Activated CD4-positive, alpha-beta T cell treated with anti-CD3 and anti-CD28 coated beads, Interleukin-2, amount 50 U/mL, for 48 hours (primary cell): ENCODE measurements at places on chromosomes 16 and 17.

GRCh38 chr17:75847614-75848522 is 3.7 kb upstream of the UNC13D start:
- no peak for DNase-seq

- no peak for DNase-seq
These were observed 212.6 kb upstream of the GSE1 start for GRCh38 chr16:85400305-85401205.

DNA sequence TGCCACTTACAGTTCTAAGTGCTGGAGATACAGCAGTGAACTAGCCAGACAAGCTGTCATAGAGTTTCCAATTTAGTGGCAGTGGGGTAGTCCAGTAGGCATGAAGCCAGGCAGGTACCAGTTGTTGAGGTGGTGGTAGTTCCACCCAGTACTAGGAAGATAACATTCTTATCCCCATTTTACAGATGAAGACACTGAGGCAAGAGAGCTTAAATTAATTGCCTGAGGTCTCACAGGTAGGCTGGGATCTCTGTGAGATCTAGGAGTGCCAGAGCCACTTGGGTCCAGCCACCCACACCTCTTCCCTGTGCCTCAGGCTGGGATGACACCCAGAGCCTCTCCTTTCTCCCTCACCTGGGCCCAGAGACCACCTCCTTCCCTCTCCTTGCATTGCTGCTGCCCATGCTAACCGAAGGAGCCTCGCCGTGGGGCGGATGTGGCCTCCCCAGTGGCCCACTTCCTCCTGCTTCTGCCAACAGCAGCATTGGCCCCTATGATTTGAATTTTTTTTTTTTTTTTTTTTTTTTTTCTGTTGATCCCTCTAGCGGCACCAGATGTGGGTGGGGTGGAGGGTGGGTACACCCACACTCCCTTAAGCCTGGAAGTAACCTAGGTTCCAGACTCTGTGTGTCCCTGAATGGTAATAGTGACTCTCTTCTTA is 114.0 kb downstream of the PRKCB start:
- peak; percentile 62 for DNase-seq

DNA sequence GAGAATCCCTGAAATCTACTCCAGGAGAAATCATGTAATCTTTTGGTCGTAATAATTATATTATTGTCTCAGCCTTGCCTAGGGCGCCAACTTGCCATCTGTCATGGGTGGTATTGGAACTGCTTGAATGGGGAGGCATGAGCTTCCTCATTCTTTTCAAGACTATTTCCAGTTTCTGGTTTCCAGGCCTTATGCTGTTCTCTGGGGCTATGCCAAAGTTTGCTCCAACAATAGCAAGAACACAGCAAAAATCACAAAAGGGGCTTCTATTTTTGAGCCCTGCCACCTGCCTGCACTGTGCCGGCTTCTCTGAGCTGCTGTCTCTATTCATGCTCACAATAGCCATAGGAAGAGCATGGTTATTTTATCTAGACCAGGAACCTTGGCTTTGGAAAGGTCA is 111.7 kb downstream of the SPECC1 start:
- no peak for DNase-seq

- DNase-seq: peak; percentile 21
These were observed 130.3 kb downstream of the SKAP1 start for GRCh38 chr17:48299760-48300159.

DNA sequence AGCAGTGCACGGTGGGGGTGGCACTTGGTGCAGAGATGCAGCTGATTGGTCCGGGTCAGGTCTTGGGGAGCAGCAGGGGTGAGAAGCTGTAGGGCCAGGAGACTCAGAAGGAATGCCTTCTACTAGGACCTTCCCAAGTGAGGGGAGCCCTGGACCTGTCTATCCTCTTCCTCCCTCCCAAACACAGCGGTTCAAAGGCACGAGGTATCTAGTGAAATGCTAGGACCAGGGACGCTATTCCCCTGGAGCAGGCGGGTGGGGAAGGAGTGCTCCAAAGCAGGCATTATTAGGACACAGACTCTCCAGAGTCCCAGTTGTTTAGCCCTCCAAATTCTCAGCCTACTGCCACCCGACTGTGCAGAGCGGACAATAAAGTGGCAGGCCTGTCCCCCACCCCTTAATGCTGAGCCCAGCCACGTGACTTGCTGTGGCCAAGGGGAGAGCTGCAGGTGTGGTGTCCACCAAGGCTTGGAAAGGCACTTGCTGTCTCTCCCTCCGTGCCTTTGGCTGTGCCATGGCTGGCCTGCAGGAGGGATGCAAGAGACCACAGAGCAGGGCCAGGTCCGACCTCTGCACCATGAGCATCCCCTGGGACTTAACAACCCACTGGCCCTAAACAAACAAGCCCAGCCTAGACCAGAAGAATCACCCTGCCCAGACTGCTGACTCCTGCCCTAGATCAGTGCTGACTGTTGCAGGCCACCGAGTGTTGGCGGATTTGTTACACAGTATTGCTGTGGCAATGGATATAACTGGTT is 97.2 kb downstream of the TBC1D16 start:
- DNase-seq: no peak

DNA sequence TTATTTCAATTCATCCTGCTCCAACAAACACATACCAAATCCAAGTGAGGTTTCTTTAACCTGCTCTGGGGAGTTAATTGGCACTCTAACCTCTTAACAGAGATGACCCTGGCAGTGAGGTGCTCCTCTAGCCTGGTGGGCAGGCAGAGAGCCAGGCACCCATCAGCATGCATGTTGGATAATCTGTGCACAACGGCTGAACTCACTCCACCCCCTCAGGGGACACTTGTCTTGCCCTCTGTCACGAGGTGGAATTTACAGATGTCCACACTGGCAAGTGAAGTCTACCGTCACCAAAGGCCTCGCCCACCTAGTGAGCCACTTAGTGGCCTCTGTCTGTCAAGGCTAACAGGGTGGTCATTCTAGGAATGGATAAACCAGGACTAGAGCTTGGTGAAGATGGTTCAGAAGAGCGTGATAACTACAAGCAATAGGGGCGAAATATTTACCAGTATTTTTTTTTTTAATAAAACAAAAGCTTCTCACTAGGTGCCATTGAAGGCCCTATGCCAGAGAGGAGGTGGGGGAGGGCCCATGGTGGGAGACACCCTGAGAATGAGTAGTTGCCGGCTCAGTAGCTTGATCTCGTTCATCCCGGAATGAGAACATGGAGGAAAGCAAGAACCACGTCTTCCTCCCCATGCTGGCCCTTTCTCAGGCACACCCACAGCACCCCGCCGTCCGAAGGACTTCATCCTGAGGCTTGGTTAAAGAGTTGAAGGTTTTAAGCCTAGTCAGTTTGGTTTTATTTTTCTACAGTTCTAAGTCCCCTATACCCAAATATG is 25.2 kb downstream of the PLD6 start:
- no peak for DNase-seq

- DNase-seq: no peak
These were observed 157.7 kb upstream of the LHX1 start for GRCh38 chr17:36779550-36779949.

- no peak for DNase-seq
These were observed 191.7 kb downstream of the C16orf95 start for GRCh38 chr16:87125206-87126155.

GRCh38 chr17:33751702-33752065 is 458.6 kb upstream of the ASIC2 start:
- no peak for DNase-seq

- no peak for DNase-seq
These were observed 9.7 kb upstream of the WDR45B start for GRCh38 chr17:82657926-82658325.

GRCh38 chr17:60526726-60527125 is 684 bp upstream of the APPBP2 start:
- DNase-seq: no peak

DNA sequence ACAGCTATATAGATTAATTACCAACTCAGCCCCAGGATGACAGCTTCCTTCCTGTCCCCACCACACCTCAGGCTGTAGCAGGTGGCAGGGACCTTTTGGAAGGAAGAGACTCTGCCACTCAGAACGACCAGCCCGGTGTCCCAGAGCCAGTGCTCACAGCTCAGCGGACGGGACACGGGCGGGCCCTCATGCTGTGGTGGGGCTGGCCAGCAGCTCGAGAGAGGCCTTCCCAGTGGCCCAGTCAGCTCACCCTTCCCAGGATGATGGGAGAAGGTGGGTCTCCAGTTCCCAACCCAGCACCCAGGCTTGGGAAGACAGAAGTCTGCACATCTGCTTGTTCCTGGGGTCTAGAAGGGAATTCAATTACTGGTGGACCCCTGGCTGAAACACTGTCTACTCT is 10.5 kb downstream of the NUDT16L1 start:
- no peak for DNase-seq

GRCh38 chr17:28744104-28744971 is 527 bp downstream of the TRAF4 start:
- peak; percentile 77 for DNase-seq

GRCh38 chr16:67857547-67858233 is 10.2 kb upstream of the CENPT start:
- no peak for DNase-seq

GRCh38 chr17:7380321-7380720 is 568 bp upstream of the TNK1 start:
- no peak for DNase-seq

GRCh38 chr16:51155820-51156806 is 5.0 kb upstream of the SALL1 start:
- no peak for DNase-seq

- no peak for DNase-seq
These were observed 13.9 kb upstream of the CLEC18C start for GRCh38 chr16:70159355-70160348.

DNA sequence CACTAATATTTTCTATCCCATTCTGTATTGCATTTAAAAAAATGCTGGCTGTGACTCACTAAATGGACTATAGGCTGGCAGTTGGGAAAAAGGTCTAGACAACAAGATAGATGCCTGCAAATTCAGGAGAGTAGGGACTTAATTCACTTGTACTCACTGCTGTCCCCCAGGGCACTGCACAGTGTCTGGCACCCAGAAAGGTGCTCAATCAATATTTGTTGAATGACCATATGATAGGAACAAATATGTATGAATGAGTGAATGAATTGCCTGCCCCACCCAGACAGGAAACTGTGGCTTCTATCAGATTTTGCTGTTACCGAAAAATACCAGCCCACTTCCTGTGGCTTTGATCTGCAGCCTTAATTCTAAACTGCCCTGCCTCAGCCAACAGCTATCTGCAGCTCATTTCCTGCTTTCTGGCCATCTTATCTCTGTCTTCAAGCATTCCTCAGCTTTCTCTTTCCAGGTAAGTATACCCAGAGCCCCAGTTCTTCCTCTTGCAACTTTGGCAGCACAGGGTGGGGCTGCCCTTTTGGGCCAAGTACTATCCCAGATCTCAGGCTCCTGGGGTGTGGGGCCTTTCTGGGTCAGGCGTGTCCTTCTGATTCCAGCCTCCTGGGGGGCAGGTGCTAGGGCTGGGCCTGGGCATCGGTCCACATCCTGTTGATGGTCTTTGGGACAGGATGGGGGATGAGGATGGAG is 15.3 kb upstream of the TNS4 start:
- DNase-seq: peak; percentile 47

DNA sequence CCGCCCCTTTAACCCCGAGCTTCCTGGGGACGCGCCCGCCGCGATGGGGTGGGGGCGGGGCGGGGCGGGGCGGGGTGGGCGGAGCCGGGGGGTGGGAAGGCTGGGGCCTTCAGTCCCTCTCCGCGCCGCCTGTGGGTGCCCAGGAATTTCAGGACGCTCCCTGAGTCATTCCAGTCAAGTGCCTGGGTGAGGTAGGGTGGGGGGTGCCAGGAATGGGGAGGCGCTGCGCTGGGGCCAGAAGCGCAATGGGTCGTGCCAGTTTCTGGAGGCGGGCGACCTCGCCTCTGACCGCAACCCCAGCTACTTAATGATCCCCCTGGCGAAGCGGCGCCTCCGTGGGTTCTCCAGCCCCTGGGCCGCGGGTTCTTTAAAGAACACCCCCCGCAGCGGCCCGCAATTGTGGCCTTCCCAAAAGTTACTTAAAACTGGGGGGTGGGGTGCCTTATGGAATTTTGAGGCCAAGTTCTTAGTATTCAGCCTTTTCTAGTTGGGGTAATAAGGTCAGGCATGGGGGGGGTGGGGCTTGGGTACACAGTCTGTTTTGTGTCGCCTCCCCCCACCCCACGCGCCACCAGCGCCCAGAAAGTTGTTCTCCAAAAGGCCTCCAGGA is 826 bp upstream of the GSE1 start:
- DNase-seq: peak; percentile 43

GRCh38 chr17:50835301-50836234 is at the start of gene WFIKKN2:
WFIKKN2 (plus strand) TSS chr17:50835586; CDS start chr17:50835938, 352 bp downstream.
- no peak for DNase-seq

DNA sequence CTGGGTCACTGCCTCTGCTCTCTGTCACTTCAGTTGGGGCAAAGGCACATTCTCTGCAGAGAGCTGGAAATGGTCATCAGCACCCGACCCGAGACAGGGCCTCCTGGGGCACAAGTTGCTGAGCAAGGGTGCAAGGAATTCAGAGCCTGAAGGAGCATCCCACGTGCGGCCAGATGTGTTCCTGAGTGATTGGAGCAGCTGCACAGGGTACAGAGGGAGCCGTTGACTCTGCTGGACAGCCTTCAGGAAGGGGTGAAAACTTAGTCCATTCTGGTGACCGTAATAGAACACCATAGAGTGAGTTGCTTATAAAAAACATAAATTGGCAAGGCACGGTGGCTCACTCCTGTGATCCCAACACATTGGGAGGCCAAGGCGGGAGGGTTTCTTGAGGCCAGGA is 106.8 kb downstream of the CCDC182 start:
- no peak for DNase-seq

DNA sequence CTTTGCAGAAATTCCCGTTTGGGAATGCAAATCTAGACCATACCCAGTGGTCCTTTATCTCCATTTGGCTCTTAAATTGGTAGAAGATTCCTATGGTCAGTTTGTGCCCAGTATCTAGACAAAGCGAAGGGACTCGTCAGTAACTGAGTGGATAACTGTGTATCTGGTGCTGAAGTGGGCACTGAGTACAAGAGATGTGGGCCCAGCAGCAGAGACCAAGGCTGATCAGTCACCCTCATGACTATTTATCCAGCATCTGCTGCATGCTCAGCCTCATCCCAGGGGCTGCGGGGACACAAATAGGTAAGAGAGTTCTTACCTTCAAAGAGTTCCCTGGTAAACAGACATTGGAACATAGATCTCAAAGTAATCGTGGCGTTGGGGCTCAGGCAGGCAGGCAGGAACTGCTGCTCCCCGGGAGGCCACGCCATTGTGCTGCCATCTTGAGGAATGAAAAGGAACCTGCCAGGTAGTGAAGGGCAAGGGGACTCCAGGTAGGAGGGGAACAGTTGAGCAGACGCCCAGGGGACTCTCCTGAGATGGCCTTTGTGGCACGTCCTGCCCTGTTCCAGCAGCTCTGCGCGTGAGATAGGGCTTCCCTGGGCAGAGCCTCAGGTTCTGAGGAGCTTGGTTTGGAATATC is 10.3 kb downstream of the NT5M start:
- DNase-seq: peak; percentile 72

- no peak for DNase-seq
These were observed 13.2 kb downstream of the ZFPM1 start for GRCh38 chr16:88466175-88466862.
